ENCODE measurements at places on chromosomes 5 and 9. TPM values are rescaled to one million over a fixed set of nuclear protein-coding genes. Genes with fewer than 3 reads are reported as not detected.

GRCh38 chr5:120083851-120084542, 380.1 kb upstream of the PRR16 start:
- DNase-seq = no peak

The PLPPR1 gene
- total RNA-seq = not detected

The PCDHB11 gene
- 0.74 TPM for total RNA-seq

DNA sequence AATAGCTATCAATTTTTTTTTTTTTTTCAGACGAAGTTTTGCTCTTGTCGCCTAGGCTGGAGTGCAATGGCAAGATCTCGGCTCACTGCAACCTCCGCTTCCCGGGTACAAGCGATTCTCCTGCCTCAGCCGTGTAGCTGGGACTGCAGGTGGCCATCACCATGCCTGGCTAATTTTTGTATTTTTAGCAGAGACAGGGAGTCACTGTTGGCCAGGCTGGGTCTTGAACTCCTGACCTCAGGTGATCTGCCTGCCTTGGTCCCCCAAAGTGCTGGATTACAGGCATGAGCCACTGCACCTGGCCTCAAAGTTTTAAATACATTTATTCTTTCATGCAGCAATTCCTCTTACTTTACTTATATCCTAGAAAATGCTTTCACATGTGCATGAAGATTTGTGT, 17.6 kb downstream of the TRIM14 start:
- DNase-seq = no peak

DNA sequence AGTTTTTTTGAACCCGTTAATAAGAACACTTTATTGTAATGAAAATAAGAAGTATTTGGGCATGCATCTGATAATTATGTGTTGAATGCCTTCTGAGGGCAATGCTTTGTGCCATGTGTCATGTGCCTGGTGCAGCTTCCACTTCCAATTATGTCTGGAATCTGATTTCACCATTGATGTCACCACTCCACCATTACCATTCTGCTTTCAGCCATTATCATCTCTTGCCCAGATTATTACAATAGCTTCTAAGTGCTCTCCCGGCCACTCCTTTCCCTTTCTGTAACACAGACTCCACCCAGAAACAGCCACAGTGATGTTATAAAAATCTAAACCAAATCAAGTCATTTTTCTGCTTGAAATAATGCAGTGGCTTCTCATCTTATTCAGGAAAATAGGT, 171.7 kb downstream of the C9orf152 start:
- DNase-seq = no peak

GRCh38 chr9:126668058-126668457, 54.3 kb downstream of the LMX1B start:
- DNase-seq = no peak

DNA sequence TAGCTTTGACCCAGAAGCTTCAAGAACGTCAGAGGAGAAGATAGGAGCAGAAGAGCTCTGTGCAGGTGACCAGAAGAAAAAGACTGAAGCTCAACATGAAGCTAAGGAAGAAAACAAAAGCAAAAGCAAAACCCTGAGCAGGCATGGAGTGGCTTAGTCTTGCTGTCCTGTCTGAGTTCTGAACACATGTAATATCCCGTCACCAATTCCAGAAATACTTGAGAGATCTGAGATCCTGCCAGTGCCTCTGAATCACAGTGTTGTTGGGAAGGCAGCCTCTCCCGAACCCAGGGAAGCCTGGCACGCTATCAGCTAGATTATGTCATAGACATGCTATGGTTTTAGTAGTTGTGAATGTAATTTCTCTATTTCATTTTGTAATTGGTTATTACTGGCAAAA, 235.7 kb downstream of the ICE1 start:
- DNase-seq = peak; percentile 46

The PCDHB3 gene
- 0.99 TPM for total RNA-seq
